CD4-positive, alpha-beta T cell treated with Interleukin-4 for 1 hour (primary cell): ENCODE measurements at places on chromosomes 11 and 22.

GRCh38 chr22:30868663-30869385 lies 99.8 kb downstream of the MORC2 start:
- DNase-seq = no peak

DNA sequence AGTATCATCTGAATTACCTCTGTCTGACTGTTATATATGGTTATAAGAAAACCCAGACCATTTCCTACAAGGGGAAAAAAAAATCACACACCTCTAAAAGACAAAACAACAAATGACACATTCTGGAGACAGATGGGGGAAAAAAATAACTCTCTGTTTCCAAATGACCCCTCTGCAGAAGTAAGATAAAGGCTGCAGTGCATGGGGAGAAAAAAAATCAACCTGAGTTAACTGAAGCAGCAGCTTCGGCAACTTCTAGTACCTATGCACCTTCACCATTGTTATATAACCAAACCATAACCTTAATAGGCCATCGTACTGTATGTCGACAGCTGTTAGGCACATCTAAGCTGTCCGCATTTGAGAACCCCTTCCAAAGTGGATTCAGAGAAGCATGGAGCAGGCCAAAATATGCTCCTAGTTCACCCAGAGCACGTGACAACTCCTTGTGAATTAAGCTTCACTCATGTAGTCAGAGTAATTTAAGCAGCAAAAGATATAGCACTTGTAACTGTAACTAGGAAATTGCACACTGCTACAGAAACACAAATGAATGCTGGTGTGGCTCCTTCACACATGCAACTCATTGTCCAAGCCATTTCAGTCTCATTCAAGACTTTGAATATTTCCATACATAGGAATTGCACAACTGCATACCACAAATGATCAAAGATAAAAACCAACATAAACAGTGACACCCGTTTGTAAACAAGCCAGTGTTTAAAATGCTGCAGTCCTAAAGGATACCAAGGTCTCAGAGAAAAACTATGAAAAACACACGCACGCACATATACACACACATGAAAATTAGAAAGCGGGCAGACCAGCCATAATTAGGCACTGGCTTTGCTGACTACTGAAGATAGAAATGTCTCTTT lies 2.7 kb downstream of the SIK3 start:
- no peak for DNase-seq

DNA sequence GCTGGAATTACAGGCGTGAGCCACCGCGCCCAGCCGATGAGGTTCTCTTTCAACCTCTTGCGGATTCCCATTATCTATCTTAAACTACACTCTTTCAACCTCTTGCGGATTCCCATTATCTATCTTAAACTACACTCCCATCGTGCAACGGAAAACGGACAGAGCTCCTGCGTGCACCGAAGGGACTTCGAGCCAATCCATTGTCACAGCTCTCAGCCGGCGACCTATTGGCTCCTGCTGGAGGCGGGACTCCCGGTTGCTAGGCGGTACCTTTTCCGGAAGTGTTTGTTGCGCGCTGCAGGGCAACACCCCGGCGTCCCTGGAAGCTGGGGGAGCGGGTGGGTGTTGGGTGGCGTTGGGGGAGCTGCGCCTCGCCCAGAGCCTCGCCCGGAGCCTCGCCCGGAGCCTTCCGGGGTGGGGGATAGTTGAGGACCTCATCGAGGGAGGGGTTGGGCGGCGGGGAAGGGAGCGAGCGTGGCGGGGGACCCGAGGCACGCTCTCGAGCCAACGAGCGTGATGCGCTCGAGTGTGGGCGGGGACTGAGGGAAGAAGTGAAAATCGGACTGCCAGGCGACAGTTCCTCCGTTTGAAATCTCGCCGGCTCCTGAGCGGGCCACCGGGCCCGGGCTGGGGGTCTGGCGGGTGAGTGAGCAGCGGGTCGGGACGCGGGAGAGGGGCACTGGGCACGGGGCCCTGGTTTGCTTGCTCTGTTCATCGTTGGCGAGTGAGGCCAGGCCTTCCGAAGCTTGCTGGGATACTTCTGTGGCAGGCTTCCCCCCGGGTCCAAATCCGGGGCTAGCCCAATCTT lies at the start of gene CEP164:
CEP164 (plus strand) TSS at position 288 of the 808 bp plus-strand sequence. CDS start 10,733 bp downstream, outside the sequence.
- peak; percentile 96 for DNase-seq

GRCh38 chr11:9642894-9643293 lies 21.0 kb upstream of the SWAP70 start:
- no peak for DNase-seq

DNA sequence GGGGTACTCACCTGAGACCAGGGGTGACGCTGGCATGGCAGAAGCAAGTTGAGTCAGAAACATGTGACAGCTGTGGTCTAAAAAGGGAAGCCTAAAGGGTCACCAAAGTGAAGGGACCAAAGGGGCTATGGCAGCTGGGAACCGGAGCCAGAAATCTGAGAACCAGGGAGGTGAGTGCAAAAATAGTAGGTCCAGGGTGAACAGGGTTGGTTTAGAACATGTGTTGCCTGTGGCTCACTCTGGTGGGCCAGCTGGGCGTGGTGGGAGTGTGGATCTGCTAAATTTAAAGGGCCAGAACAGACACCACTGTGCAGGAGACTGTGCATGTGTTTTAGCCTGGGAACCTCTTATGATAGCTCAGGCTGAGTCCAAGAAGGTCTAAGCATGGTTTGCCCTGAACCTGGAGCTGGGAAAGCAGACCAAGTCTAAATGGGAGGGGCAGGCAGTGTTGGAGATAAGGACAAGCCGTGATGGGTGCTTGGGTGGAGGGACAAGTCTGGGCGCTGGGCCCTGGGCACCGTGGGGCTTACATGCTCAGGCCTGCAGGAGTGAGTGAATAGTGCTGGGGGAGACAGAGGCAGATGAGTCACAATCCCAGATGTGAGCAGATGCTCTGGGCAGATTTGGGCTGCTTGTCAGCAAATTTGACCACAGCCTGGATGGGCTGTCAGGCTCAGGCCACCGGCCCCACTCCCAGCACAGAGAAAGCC lies 41.4 kb upstream of the ZBED5 start:
- no peak for DNase-seq

GRCh38 chr22:30662040-30662439 lies 5.6 kb downstream of the DUSP18 start:
- DNase-seq = no peak

- no peak for DNase-seq
Observed at GRCh38 chr11:86795949-86796348, 4.4 kb upstream of the PRSS23 start.

DNA sequence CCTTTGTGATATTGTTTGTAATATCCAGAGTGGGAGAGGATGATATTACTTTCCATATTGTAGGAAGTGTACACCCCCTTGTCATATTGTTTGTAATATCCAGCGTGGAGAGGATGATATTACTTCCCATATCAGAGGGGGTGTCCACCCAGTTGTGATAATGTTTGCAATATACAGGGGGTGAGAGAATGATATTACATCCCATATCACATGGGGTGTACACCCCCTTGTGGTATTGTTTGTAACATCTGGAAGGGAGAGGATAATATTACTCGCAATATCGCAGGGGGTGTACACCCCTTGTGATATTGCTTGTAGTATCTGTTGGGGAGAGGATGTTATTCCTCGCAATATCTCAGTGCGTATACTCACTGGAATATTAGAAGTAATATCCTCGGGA lies 61.5 kb downstream of the PRSS23 start:
- DNase-seq = no peak

- no peak for DNase-seq
Observed at GRCh38 chr11:33530815-33531214, 169.8 kb downstream of the C11orf91 start.

GRCh38 chr22:39214383-39215069 lies 30.3 kb downstream of the PDGFB start:
- no peak for DNase-seq

DNA sequence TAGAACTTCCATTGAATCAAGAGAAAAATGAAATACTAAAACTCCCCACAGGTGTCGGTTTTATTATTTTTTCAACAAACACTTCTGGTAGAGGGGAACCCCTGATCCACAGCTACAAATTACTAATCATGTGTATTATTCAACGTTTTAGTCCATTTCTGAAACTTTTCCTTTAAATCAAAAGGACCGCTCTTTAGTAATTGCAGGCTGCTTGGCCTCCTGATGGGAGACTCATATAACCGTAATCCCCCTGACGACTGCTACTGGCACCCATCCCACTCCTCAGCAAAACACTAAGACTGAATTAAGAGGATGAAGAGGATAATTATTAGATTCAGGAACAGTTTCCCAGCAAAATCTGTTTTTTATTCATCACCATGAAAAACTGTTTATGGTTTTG lies 46.4 kb downstream of the PAX6 start:
- DNase-seq = no peak

DNA sequence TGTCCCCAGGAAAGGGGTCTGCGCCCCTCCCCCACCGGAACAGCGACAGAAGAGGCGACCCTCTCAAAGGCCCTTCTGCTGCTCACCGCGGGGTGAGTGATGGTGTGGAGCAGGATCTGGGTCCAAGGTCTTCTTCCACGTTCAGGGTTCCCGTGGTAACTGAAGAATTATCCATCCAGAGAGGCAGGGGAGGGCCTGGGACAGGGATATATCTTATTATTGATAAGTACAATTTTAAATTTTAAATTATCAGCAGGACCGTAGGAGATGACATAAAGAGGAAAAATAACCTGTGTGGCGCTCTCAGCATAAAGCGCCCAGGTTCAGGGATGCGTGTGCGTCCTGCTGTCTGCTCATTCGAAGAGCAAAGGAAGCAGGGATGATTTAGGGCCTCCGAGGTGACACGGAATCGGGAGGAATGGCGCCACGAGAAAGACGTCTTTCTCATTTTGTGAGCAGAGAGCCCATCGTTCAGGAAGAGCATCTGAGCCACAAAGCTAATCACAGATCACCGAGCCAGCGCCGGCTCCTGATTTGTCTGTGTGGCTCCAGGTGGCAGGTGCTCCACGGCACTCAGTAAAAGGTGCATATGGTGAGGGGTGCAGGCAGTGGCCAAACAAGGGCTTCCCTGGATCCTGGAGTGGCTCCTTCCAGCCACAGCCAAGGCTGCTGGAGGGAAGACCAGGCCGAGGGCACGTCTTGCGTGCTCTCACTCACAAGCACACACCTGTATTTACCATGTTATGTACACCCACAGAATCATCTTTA lies 19.3 kb downstream of the KRTAP5-5 start:
- no peak for DNase-seq

DNA sequence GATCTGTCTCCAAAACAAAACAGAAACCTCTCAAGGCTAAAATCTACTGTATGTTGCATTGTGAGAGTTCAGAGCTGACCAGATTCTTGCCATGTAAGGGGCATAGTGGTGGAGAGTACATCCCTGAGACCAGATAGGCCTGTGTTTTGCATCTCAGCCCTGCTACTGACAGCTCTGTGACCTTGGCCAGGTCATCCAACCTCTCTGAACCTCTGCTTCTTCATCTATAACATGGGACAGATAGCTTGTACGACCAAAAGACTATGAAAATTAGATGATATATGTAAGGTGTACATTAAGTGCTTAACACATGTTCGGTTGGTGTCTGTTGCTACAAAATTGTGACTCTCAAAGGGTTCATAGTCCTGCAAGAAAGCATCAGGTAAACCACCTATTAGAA lies 22.9 kb downstream of the ZNRF3 start:
- no peak for DNase-seq

GRCh38 chr11:83687787-83688186 lies 401.6 kb upstream of the CCDC90B start:
- DNase-seq = no peak

DNA sequence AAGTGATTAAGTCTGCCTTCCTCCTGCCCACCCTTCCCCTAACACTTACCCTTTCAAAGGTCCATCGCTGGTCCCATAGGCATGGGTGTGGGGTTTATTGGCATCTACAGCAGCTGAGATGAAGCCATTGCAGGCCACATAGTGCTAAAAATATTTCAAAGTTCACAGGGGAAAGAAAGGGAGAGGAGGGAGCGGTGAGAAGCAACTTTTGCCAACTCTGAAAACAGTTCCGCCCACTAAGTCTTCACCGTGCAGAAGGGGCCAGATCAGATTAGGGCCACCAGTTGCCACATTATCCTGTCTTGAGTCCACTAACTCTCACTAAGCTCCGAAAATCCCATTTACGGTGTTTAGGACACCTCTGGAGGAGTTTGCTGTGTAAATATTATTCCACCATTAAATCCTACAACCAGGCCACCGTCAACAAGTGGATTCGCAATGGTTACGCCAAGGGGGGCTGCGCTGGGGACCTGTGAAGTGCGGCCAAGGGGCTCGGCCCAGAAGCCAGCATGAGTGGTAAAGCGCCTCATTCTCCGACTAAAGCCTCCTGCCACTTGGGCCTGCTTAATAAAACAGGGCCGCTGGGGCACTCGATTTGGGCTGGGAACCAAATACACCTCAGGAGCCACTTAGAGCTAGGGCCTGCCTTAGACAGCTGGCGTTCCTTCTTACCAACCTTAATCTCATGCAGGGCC lies 534.9 kb downstream of the MIAT start:
- no peak for DNase-seq

- DNase-seq = no peak
Observed at GRCh38 chr11:103928802-103929161, 107.7 kb upstream of the DDI1 start.

DNA sequence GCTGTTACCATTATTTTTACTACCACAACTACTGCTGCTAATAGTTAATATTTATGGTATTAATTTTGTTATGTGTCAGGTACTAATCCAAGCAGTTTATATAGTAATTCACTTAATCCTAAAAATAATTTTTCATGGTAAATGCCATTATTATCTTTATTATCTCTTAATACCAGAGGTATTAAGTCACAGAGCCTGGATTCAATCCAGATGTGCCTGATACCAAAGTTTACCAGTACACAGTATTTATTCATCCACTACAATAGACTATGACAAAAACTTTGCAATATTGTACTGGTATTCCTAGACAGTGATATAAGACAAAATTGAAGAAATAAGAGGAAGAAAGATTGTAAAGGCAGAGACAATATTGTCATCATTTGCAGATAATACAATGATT lies 24.5 kb downstream of the MAP6 start:
- no peak for DNase-seq

- no peak for DNase-seq
Observed at GRCh38 chr11:30631148-30631547, 45.0 kb upstream of the MPPED2 start.

DNA sequence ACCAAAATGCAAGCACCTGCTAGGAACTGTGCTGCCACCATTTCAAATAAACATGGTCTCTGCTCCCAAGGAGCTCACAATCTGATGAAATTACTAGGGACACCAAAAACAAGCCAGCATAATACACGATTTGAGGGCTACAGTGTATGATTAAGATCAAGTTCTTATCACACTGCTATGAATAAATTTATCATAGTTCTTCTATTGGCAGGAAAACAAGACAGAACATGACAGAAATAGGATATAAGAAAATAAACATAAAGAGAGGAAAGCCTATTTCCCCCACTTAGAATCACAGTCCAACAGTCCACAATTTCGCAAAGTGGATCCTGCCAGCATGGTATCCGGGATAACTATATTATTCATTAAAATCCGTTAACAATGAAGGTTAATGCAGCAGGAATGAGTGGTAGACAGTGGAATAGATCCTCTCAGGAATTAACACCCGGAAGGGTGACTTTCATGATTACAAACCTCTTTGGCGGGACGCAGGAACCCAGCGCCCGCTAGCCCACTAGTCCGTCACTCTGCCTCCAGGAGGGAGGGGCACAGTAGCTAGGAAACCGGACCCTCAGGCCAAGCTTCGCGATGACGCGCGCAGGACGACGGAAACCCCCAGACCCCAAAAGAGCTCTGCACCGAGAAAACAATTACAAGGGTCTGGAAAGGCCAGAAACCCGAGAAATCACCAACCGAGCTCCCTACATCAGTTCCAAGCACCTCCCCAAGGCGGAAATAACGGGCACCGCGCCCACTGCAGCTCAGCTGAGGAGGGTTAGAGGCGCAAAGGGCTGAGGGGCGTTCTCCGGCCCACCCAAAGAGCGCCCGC lies 607 bp downstream of the CCDC82 start:
- DNase-seq = no peak

GRCh38 chr11:106101819-106102218 lies 24.4 kb downstream of the AASDHPPT start:
- DNase-seq = no peak
